ENCODE measurements at places on chromosomes 12 and 14.
A peak's percentile ranks its signal among the peaks of the same experiment; 100 is the strongest.

GRCh38 chr12:95173392-95174251, 43.6 kb downstream of the FGD6 start:
- DNase-seq, result no peak

DNA sequence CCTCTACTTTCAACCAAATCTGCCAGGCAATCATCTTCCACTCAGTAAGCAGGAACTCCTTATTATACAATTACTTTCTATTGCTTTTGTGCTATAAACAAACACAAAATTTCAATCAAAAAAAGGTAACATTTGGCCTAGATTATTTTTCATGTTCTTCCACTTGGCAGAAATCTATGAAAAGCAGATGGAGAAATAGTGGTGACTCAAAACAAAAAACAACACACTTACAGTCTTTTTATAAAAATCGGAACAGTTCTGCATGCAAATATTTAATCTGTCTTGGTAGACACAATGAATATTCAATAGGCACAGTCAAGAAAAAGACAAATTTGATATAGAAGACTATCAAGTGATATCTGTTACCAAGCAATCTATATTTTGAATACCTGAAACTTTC, 376.8 kb downstream of the RPS29 start:
- no peak for DNase-seq

DNA sequence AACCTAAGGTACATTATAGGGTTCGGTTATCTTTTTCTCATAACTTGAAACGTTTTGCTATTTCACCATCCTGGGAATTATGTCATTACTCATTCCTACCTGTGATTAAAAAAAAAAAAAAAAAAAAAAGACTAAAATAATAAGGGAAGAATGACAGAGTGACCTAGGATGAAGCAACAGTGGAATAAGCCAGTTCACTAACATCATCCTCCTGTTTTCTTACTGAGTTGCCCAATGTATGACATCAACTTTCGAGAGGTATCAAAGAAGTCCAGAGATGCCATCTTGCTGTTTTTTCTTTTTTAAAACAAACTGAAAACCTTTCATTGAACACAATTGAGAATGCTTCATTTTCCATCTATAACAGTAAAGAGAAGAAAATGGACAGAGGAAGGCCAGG, 42.8 kb downstream of the AMN start:
- no peak for DNase-seq

GRCh38 chr12:2137711-2138110, 84.9 kb downstream of the CACNA1C start:
- no peak for DNase-seq

DNA sequence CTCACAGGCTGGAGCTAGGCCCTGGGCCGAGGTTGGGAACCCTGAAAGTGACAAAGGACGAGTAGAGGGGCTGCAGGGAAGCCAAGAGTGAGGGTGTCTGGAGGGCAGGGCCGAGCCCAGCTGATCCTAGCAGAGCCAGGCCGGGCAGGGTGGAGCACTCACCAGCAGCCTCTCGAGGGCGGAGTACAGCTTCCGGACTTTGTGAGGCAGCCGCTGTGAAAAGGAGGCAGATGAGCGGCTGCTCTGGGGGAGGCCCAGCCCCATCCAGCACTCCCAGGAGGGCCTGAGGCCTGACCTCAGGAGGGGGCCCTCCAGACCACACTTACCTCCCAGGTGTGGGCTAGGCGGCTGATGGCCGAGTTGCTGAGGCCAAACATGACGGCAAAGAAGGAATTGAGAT, 14.7 kb upstream of the ENDOU start:
- DNase-seq, result no peak

DNA sequence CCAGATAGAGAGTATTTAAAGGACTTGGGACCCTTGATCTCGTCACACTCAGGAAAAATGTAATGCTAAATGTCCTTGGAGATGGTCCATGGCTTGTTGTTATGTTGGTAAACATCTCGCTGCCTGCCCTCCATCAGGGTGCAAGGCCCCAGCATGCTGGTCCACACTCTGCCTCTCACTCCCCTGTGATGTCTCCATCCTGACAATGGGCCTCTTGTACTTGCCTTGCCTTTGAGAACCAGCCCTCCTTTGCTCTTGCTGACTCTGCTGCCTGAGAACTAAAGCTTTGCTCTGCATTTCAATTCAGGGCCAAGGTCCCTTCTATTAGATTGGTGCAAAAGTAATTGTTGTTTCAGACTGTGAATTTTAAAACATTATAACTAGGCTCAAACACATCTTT, 131.0 kb upstream of the LMNTD1 start:
- DNase-seq, result no peak

- DNase-seq, result no peak
These were observed 238.6 kb upstream of the DDHD1 start for GRCh38 chr14:53391631-53392285.

- no peak for DNase-seq
These were observed 108.5 kb downstream of the SLC38A1 start for GRCh38 chr12:46160101-46160980.

- no peak for DNase-seq
These were observed 120.8 kb downstream of the RALGAPA1 start for GRCh38 chr14:35688126-35688826.

- DNase-seq, result no peak
These were observed 129.6 kb downstream of the NCOR2 start for GRCh38 chr12:124437617-124438436.

DNA sequence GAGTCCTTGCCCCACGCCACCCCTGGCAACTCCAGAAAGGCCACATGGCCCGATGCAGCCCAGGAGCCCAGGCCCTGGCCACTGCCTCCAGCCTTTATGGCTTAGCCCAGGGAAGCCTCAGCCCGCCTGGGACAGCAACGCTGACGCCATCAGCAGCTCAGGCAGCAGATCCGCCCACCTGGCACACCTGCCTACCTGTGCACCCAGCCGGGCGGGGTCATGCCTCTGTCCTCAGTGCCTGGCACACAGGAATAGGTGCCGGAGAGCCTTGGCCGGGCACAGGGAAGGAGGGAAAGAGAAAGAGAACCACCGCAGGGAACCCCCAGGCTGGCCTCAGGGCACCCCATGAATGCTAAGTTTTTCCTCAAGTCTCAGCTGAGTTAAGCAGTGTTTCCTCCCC, 21.1 kb downstream of the BEGAIN start:
- no peak for DNase-seq

DNA sequence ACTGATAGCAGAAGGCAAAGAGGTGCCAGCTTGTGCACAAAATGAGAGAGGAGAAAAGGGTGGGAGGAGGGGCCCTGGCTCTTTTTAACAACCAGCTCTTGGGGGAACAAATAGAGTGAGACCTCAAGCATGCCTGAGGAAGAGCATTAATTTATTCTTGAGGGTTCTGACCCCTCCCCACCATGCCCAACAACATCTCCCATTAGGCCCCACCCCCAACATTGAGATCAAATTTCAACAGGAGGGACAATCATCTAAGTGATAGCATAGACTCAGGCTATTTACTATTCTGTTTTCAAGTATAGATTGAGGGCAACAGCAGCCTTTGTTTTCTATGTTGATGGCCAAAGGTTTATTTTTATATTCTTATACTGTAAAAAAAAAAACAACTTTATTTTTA, 59.7 kb downstream of the FUT8 start:
- DNase-seq, result no peak

GRCh38 chr12:132801741-132802140, 26.9 kb downstream of the GOLGA3 start:
- no peak for DNase-seq

GRCh38 chr14:30299915-30300314, 259.0 kb upstream of the G2E3 start:
- DNase-seq, result no peak

DNA sequence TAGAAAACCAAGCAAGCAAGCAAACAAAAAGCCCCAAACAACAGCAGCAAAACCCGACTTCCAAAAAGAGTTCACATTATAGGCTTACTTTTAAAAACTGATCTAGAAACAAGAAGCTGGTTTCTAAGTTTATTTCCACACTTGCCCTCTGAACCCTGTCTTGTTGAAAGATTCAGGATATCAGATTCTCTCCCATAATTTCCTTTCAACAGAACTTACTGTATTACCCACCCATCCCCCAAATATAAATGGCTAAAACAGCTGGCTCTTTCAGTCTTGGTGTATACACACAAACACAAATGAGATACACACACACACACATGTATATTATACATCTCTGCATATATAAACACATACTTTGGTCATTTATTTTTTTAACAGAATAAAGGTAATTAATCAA, 460.9 kb downstream of the ZFP36L1 start:
- DNase-seq, result no peak

GRCh38 chr12:28780096-28780495, 369.0 kb upstream of the FAR2 start:
- no peak for DNase-seq

DNA sequence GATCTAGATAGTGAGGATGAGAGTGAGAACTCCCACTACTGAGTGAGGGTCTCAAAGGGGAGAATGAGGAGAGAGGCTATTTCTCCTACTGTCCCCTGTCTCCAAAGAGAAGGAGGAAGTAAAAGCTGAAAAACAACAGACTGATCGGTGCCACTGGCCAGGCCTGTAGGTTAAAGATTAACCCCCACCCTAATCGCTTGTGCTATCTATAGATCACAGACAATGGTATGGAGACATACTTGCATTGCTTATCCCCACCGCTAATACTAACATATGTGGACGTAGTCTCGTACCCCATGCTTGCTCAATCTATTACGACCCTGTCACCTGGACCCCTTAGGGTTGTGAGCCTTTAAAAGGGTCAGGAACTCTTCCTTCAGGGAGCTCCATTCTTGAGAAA, 777.9 kb upstream of the TMEM132C start:
- DNase-seq, result no peak

GRCh38 chr14:34056046-34056445, 105.2 kb upstream of the EGLN3 start:
- DNase-seq, result no peak

- DNase-seq, result no peak
These were observed 162.8 kb upstream of the LHX5 start for GRCh38 chr12:113634474-113634873.

DNA sequence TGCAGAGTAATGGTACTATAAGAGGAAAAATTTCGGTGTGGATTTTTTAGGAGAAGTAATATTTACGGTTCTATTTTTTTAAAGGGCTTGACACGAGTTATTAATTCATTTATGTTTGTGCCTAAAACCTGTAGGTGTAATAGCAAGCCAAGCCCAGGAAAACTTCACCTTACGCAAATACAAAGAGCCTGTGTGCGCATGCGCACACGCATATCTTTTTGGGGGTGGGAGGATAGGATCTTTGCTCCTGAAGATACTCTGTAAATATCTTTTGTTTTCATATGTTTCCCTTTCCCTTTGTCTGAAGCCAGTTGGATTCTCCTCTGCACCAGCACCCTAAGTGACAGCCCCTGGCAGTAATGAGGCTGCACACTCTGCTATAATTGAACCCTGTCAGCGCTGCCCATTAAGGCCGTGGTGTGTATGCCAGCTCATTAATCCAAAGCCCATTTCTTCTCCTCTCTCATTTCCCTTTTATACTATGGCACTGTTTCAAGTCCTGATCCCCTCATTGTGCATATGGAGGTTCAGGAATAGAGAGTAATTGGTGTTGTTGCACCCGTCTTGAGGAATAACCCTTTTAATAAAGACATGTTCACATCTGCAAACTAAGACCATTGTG, 327.2 kb upstream of the E2F7 start:
- no peak for DNase-seq

DNA sequence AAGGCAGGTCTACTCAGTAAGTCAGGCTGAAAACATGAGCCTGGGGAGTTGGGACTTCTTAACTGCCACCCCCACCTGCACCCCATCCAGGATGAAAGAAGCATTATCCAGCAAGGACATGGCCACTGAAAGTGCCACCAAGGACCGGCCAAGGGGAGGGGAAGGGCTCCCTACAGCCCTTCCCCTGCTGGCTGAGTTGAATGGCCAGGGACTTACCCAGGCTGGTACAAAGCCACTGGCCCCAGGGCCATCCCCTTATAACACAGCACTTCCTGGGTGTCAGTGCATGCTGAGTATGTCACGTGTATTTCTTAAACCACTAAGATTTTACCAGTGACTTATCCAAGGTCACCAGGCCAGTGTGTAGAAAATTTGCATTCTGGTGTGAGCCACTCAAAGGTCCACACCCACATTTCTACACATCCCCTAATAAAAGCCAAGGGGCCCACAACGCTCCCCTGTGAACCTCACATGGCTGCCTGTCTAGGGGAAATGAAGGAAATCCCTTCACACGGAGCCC, 29.3 kb upstream of the ZFP36L1 start:
- DNase-seq, result no peak

- peak; percentile 25 for DNase-seq
These were observed 678 bp downstream of the ZBTB25 start for GRCh38 chr14:64502887-64503433.

- DNase-seq, result no peak
These were observed 144.2 kb downstream of the KIF26A start for GRCh38 chr14:104282332-104283196.

DNA sequence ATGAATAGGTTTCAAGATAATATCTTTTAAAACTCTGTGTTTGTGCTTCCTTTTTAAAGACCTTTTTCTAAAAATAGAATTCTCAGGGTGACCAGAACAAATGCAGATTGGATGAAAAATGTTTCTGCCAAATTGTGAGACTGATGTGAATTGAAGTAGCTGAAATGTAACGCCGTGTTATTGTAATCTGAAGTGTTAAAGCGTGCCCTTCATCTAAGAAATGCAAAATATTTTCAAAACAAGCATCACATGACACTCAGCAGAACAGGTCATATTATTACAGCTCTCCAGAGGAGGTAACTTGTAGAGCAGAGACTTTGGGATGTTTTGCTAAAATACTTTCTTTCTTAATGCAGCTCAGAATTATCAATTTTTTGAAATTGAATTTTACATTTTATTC, 90.0 kb upstream of the PLEKHA5 start:
- no peak for DNase-seq

DNA sequence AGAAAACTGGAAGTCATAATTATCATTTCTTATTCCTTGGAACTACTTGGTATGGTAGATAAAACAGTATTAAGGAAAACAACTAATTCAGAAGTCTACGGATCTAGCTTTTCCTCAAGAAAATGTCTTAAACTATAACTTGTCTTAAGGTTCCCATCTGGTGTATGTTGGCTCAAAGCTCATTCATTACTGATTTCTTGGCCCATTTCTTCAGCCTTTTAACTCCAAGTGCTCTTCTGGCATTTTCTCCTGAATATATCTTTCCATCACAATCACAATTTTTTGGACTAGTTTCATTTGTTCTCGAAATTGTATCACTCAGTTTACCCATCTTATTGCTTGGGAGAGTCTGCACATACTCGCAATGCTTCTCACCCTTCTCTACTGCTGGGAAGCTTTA, 150.1 kb downstream of the C12orf50 start:
- DNase-seq, result no peak

DNA sequence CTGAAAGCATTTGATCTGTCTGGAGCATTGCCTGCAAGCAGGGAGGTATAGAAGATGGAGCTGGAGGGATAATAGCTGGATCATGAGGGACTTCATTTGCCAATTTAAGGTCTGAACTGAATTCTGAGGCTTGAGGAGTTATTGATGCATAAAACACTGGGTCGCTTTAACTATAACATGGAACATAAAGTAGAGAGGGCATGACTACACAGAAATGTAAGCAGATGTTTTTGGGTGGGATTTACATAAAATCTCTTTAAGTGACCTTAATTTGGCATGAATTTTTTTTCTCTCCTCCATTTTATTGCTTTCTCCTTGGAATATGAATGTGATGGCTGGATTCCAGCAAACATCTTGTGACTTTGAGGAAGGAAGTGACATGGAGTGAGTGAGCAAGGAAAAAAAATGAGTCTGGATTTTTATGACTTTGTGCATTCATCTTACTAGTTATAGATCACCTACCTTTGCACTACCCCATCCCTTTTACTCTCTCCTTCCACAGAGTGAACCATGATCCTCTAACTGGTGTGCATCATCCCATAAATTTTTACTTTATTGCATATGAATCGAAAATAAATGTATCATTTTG, 356.0 kb downstream of the DUSP6 start:
- DNase-seq, result no peak

GRCh38 chr14:56374421-56374820, 205.2 kb upstream of the TMEM260 start:
- no peak for DNase-seq
